Suppressor macrophage (primary cell): ENCODE measurements at places on chromosomes 1 and 21.

DNA sequence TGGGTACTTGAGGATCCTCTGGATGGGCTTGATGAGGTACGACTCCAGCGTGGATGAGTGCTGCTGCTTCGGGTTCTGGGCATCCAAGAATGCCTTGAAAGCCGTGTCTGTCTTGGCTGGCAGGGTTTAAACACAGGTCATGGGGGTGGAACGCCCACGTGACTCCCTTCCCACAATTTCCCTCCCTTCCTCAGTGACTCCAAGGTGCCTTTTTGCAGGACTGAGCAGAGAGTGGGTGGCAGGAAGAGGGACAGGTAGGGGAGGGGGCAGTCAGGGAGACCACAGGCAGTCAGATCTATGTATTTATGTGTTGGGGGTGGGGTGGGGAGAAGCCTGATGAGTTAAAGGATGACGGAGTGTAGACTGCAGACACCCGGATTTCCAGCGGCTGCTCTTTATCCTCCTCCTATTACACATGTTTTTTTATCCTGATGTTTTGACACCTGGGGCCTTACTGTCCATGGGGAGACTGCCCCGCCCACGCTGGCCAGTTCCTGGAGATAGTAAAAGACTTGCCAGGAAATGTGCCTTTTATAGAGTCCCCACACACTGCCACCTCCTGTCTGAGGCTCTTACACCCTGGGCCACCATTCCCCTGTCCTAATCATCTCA is 103.2 kb upstream of the KRTAP19-8 start:
- no peak for DNase-seq

GRCh38 chr1:151639466-151639865 is 27.6 kb downstream of the SNX27 start:
- no peak for DNase-seq

DNA sequence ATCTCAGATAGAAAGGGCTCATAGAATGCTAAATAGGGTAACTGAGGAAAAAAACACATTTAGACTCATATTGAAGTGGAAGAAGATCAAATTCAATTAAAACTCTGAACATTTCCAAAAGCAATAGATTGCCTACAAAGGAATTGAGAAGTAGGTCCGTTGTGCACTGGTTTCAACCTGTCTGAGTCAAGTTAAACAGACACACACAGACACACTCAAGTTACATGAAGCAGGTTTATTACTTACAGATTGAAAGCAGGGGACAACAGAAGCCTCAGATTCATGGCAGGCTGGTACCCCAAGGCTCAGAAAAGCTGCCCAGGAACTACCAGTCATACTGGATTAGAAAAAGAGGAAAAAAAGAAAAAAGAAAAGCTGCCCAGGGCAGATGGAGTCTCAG is 20.7 kb upstream of the S100A2 start:
- DNase-seq, result no peak

DNA sequence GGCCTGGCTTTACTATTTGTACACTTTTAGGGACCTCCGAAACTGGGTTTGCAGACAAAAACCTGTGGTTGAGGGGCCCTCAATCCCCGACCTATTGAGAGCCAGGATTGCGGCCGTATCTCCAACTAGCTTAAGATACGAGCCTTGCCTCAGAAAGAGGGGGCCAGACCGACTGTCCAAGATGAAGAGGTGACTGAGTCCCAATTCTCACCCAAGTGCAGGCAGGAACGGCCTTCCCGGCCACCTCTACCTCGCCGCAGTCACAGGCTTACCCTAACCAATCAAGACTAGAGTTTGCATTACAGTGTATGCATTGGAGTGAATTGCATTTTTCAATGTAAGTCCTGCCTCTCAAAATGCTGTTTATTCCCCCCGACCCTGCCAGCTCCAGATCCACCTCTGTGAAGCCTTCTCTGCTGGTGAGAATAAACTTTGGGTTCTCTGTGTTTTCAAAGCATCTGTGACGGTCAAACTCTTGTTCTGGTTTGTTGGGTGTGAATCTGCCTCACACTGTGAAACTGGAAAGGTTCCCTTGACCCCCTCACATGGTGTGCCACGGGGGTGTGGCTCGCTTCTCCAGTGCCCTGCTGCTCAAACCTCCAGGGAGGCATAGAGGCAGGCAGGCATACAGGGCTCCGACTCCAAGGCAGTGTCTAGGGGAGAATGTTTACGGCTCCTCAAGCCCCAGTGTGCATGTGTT is 62.2 kb upstream of the WLS start:
- DNase-seq, result no peak

DNA sequence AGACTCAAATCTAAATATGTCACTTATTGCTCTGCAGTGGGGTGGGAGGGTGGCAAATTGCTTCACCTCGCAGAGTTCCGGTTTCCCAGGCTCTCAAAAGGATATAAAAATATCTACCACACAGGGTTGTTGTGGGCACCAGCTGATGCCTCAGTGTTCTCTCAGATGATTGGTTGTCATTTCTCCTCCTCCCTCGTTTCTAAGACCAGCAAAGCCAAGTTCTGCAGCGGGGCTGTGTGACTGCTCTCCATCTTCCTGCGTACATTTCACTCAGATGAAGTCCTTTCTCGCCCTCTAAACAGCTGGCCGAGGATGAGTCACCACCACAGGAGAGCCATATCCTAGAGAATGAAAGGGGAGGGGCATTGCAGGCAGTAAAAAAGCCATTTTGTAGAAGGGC is 35.0 kb upstream of the VWA5B1 start:
- no peak for DNase-seq

GRCh38 chr1:219281831-219282230 is 108.2 kb downstream of the LYPLAL1 start:
- DNase-seq, result no peak

- DNase-seq, result no peak
Observed at GRCh38 chr1:7278827-7279765, 492.0 kb upstream of the VAMP3 start.

- peak; percentile 84 for DNase-seq
Observed at GRCh38 chr1:108661030-108661609, at the start of gene HENMT1. Gene HENMT1, minus strand, starts transcription at chr1:108661093. Its CDS starts 1,209 bp downstream, at chr1:108659884.

DNA sequence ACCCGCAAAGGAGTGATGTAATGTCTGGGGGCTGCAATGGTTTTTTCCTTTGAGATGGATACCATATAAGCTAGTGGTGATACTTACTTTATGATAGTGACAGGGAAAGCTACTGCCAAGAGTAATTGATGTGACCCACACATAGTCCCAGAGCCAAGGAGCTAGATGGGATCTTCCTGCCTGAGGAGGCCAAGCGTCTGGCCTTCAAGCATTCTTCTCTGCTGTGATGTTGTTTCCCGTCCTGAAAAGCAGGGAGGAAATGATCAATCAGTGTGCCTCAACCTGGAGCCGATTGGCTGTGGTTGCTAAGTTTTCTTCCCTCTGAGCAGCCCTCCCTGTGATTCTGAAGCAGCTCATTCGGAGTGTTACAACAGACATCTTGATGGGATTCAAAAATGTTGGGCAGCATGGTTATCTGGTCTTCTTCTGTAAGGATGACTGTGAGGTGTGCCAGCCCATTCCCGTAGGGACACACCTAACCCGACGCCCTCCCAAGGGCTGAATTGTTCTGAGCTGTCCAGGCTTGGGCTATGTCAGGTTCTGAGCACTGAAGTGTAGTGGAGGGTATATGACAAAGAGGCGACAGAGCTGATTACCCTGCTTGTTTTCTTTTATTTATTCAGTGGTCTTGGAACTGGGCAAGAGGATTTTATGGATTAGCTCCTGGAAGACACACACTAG is 56.7 kb downstream of the UCK2 start:
- no peak for DNase-seq

DNA sequence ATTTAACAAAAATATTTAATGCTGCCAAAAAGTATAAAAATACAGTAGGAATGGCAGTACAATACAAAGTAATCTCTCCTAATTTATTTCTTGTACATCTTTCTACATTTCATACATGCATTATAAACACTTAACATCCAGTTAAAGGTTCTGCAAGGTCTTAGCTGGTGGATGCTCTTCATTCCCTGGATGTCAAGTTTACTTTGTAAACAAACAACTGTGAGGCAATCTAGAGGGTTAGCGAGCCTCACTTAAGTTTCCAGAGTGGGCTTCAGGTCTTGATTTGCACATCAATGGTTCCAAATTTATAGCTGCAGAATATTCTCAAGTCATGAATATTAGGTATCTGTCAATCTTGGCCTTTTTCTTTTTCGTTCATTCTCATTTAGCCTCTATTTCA is 21.3 kb downstream of the RALGPS2 start:
- no peak for DNase-seq

DNA sequence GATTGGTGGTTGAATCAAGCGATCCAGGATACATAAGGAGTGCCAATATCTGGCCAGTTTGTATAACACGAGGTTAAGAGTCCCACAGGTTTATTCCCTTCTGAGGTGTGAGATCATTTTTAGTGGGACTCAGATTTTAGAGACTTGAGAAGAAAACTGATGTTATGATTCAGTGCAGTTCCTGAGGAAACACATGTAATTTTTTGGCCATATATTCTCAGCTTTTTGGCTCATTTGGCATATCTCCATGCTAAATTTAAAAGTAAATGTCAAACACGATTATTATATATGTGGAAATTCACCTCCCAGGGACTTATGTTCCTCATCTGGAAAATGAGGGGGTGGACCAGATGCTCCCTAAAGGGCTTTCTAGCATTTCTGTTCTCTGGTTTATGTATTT is 39.2 kb upstream of the SERBP1 start:
- DNase-seq, result no peak

DNA sequence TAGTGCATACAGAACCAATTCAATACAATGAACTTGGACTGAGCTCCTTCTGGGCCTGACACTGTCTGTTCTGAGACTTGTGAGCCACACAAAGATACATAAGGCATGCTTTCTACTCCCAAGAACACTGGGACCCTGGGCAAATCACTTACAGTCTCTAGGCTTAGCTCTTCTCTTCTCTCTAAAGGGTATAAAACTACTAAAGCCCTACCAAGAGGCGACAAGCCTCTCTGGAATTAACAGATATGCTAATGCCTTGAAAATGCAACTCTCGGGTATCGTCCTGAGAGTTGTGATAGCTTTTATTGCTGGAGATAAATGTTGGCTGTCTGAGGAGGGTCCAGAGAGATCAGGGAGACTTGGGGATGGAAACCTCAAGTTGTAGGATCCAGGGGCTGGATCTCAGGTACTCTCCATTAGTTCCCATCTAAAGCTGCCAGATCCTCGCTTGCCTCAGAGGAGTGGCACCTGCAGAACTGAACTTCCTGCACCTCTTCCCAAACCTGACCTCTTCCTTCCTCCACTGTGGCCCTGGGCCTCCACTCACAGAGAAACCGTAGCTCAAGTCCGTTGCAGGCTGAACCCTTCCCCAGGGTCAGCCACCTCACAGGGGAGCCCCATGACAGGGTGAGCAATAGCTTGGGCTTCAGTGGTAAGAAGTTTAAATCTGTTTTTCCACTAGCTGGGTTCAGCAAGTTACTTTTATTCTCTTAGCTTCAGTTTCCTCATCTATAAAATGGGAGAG is 11.5 kb upstream of the CFAP45 start:
- peak; percentile 25 for DNase-seq

- no peak for DNase-seq
Observed at GRCh38 chr1:236864996-236865817, 70.1 kb downstream of the MTR start.

DNA sequence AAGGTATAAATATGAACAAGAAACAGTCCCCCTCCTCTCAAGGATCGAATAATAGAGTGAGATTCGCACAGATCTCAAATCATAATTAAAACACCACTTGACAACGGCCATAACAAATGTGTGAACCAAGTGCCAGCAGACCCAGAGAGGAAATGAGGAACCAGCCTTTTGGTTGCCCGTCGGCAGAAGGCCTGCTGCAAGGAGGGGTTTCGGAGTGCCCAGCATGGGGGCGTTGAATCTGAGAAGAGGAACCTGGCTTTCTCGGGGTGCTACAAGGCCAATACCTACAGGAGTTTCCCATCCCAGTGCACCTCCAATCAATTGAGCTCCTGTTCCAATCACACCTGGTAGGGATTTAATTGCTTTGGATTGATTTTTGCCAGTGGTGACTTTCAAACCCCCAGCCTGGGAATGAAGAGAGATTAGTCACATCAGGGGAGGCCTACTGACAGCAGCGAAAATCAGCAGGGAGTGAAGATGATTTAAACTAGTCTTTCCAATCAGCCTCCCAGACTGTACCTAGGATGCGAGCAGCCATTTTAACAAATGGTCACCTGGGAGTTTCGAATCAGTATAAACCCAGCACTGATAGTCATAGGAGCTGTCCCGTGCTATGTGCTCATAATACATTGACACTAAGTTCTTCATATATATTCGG is 263.8 kb downstream of the KAZN start:
- peak; percentile 41 for DNase-seq

- no peak for DNase-seq
Observed at GRCh38 chr1:165581926-165582325, 38.1 kb downstream of the LRRC52 start.

DNA sequence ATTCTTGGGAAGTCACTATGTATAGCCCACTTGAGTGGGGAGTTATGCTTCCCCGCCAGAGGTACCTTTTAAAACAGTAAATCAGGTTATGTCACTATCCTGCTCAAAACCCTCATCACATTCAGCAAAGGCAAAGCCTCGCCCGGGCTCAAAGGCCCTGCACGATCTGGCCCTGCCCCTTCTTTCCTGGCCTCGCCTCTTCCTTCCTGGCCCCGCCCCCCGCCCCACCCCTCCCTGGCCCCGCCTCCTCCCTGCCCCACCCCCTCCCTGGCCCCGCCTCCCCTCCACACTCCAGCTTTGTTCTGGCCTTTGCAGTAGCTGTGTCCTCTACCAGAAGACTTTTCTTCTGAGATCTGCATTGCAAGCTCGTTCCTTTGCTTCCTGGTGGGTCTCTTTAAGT is 6.6 kb downstream of the LDLRAD2 start:
- peak; percentile 75 for DNase-seq

GRCh38 chr21:41683815-41684214 is 83.0 kb downstream of the RIPK4 start:
- DNase-seq, result no peak

DNA sequence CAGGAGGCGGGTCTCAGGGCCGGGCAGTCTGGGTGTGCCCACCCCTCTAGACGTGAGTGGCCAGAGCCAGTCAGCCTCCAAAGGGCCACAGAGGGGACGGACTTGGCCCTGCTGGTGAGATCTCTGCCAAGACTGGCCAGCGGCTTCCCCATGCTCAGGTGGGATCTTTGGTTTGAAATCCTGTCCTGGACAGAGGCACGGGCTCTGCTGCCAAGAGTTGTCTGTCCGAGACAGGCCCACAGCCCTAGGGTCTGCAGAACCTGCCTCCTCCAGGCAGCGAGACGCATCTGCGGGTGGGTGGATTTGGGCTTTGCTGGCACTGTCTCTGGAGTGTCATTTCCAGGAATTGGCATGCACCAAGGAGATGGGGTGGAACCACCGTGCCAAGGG is 44.3 kb upstream of the CCDC27 start:
- no peak for DNase-seq

DNA sequence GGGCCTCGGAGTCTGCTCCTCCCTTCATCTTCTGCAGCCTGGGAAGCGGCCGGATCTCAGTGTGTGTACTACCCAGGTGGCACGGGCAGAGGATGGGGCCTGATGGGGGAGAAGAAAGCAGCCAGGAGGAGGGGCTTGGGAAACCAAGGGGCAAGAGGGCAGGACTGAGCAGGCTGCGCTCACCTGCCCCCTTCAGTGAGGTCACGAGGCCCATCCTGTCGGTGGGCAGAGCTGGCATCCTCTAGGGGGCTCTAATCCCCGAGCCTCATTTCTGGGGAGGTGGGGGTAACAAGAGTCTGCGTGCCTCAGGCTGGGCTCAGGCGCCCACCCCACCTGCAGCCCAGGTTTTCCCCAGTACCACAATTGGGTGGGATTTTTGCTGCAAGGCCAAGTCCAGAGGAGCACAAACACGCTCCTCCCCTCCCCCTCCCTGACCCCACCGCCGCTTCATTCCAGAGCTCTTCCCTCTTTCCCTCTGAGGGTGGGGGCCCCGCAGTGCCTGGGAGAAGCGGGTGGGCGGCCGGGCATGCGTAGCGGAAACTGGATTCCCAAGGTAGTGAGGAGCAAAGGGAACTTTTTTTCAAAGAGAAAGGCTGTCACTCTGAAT is 1.8 kb upstream of the WNT3A start:
- DNase-seq, result no peak

GRCh38 chr1:108828074-108828961 is 28.6 kb downstream of the AKNAD1 start:
- peak; percentile 58 for DNase-seq
